Peyer's patch (tissue), 4 donors: ENCODE measurements at places on chromosomes 2 and 18. TPM values are rescaled to one million over a fixed set of nuclear protein-coding genes. Genes with fewer than 3 reads are reported as not detected.

The PARD6G gene
- 2.5 TPM for total RNA-seq

GRCh38 chr2:160352500-160352899 is 141.1 kb downstream of the RBMS1 start:
- H3K27me3 ChIP-seq, result no peaks in the 10 kb centered on the region
- no peak overlapping the region for H3K27ac ChIP-seq
- no peaks in the 10 kb centered on the region for H3K36me3 ChIP-seq

DNA sequence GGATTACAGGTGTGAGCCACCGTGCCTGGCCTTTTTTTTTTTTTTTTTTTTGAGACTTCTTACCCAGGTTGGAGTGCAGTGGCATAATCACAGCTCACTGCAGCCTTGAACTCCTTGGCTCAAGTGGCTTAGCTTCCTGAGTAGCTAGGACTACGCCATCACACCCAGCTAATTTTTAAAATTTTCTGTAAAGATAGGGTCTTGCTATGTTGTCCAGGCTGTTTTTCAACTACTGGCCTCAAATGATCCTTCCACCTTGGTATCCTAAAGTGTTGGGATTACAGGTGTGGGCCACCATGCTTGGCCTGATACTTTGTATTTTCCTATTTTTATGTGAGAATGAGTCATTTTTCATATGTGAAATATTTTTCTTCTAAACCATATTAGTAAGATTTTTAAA is 13.7 kb downstream of the ELP2 start:
- H3K27me3 ChIP-seq, result no peaks in the 10 kb centered on the region
- H3K4me1 ChIP-seq, result no peaks in the 10 kb centered on the region
- H3K4me3 ChIP-seq, result no peak overlapping the region
- no peak for DNase-seq
- H3K27ac ChIP-seq, result no peak overlapping the region

GRCh38 chr18:28984731-28985130 is 807.8 kb upstream of the CDH2 start:
- no peaks in the 10 kb centered on the region for H3K27me3 ChIP-seq
- H3K36me3 ChIP-seq, result no peaks in the 10 kb centered on the region
- H3K27ac ChIP-seq, result no peak overlapping the region
- DNase-seq, result no peak
- no peaks in the 10 kb centered on the region for H3K4me1 ChIP-seq

GRCh38 chr18:41828137-41828536 is 126.9 kb upstream of the PIK3C3 start:
- no peaks in the 10 kb centered on the region for H3K36me3 ChIP-seq
- H3K4me1 ChIP-seq, result no peaks in the 10 kb centered on the region
- DNase-seq, result no peak
- no peak overlapping the region for H3K4me3 ChIP-seq
- H3K27me3 ChIP-seq, result no peaks in the 10 kb centered on the region
- H3K27ac ChIP-seq, result no peak overlapping the region

GRCh38 chr18:76231402-76231801 is 263.6 kb downstream of the ZNF516 start:
- H3K4me1 ChIP-seq, result no peaks in the 10 kb centered on the region
- no peaks in the 10 kb centered on the region for H3K27me3 ChIP-seq
- H3K4me3 ChIP-seq, result no peak overlapping the region
- H3K36me3 ChIP-seq, result no peaks in the 10 kb centered on the region
- DNase-seq, result no peak
- H3K27ac ChIP-seq, result no peak overlapping the region

GRCh38 chr2:100451734-100452133 is 18.5 kb upstream of the NMS start:
- no peak overlapping the region for H3K27ac ChIP-seq
- H3K4me1 ChIP-seq, result no peaks in the 10 kb centered on the region
- no peak for DNase-seq
- no peak overlapping the region for H3K4me3 ChIP-seq
- H3K27me3 ChIP-seq, result no peaks in the 10 kb centered on the region

DNA sequence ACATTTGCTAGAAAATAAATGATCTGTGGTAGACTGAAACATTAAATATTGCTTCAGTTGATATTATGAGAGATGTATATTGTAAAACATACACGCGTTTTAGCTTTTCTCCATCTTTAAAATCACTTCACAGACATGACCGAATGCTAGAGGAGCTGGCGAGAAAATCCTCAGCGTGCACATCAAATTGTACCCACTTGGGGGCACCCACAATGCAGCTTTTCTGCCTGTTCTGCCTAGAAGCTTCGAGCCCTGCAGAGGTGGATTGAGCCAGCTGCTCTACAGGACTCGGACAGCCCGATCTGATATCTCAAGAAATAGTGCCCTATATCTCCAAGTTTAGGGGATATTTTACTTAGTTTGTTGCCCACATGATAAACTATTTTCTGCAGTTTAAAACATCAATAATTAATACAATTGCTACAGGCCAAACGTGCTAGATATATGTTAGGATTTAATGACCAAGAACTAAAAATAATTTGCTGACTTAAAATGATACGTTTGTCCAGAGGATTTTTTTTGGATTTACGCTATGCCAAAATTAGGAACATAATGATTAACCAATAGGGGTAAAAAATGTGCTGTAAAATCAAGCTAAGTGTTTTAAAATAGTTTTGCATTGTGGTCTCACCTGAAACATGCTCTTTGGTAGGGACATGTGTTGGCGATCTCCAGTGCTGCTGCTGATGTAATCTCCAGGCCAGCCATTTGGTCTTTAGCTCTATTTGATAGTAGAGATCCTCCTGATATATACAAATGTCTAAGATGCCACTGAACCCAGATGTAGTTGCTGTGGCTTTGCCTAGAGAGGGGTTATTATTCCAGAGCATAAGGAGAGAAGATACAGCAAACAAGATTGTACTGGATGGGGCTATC is 22.3 kb upstream of the ATP5MC3 start:
- H3K27me3 ChIP-seq, result no peaks in the 10 kb centered on the region
- H3K27ac ChIP-seq, result no peak overlapping the region
- no peak overlapping the region for H3K4me3 ChIP-seq
- H3K4me1 ChIP-seq, result no peaks in the 10 kb centered on the region
- peak; percentile 49 for DNase-seq

GRCh38 chr2:1081451-1082225 is 131.0 kb downstream of the SNTG2 start:
- H3K4me3 ChIP-seq, result no peak overlapping the region
- no peak for DNase-seq
- no peaks in the 10 kb centered on the region for H3K36me3 ChIP-seq
- H3K27me3 ChIP-seq, result no peaks in the 10 kb centered on the region
- H3K4me1 ChIP-seq, result no peaks in the 10 kb centered on the region

The COL3A1 gene
- total RNA-seq, result 317 TPM

The NCOA1 gene
- total RNA-seq, result 69.6 TPM
